ENCODE measurements at places on chromosomes 7 and 10.

DNA sequence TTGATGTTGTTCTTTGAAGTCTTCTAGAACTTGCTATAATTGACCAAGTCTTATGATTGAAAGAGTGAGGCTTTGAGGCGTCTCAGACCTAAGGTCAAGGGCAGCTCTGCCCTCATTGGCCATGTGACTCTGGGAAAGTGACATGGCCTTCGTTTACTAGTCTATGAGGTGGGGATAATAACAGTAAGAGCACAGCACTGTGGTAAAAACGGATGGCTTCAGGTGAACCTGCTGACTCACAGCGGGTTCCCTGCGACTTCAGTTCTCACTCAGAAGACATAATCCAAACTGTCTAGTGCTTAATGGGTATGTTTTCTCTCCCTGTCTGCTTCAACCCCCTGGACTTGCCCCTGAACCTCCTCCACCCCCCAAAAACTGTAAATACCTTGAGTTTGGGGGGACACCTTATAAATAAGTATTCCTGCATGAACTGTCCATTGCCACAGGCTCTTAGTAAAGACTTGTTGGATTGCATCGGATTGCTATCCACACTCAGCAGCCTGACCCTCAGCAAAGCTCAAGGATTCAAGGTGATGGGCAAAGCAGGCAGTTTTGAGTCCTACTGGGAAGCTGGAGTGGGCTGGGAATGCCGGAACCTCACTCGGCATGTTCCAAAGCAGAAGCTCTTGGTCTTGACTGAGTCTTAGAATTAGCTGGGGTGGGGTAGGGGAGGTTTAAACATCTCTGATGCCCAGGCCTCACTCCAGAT, 304.6 kb downstream of the KLF6 start:
- DNase-seq = no peak

- DNase-seq = no peak
These were observed 12.6 kb downstream of the PDGFA start for GRCh38 chr7:506921-507622.

DNA sequence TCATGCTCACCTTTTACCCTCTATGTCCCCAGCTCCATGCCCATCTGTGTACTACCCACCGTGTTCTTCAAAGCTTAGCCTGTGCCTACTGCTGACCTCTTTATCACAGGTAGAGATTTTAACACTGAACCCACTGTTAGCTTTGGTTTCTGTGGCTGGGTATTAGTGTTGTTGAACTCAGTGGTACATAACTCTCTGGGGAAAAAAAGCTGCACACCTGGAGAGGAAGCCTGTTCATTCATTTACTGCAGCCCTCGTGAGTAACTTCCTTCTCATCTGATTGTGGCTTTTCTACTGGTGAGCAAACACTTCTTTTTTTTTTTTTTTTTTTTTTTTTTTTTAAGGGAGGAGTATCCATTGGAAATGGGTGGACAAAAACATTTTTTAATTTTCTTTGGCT, 326.3 kb downstream of the CCSER2 start:
- no peak for DNase-seq

- DNase-seq = no peak
These were observed 779 bp upstream of the ADCK2 start for GRCh38 chr7:140671966-140672365.

GRCh38 chr7:31066516-31067130, 14.5 kb downstream of the ADCYAP1R1 start:
- DNase-seq = no peak

GRCh38 chr10:59891349-59891748, 15.0 kb downstream of the CCDC6 start:
- DNase-seq = no peak

DNA sequence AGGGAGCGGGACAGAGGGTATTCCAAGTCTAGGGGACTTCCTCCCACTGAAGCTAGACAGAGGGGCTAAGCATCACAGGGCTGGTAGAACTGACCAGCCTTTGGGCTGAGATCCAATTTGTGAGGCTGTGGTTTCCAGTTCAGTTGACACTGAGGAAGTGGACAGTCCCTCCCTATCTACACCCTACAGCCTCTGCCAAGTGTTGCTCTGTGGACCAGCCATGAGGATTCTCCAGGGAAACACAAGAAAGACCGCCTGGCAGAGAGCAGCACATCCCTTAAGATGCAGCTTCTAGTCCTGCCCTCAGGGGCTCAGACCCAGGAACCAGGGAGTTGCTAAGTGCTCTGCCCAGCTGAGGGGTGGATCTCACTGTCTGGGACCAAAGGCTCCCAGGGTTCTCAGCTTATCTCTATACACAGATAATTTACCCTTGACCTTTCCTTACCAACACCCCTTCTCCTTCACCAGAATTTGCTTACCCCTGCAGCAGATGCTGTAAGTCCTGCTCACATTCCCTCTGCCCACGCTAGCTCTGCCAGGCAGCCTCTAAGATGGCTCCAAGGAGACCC, 252.0 kb downstream of the SKIDA1 start:
- no peak for DNase-seq

Measured in activated CD4-positive, alpha-beta T cell treated with anti-CD3 and anti-CD28 coated beads, Interleukin-2, amount 50 U/mL, for 4 hours (primary cell).